ENCODE measurements at places on chromosomes 3 and 15. TPM values are rescaled to one million over a fixed set of nuclear protein-coding genes. Genes with fewer than 3 reads are reported as not detected.

- no peak for DNase-seq
These were observed 46.4 kb downstream of the LRIG1 start for GRCh38 chr3:66454464-66454859.

- DNase-seq = no peak
These were observed 321.3 kb upstream of the GOLIM4 start for GRCh38 chr3:168417016-168417415.

DNA sequence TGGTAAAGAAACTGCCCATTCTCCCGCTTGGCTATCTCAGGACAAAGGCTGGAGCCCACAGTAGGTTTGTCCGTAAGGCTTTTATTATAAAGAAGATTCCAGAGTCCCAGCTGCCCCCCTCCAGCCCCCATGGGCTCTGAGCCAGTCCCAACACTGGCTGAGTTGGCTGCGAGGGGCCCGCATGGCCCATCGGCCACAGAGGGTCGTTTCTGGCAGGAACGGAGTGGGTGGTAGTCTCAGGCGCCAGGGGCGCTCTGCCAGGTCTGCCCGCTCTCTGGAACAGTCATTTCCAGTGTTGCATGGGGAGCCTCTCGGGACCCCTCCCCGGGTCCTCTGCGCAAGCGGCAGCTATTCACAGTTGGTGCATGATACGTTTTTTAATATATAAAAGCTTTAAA lies 12.2 kb downstream of the H1-8 start:
- no peak for DNase-seq

DNA sequence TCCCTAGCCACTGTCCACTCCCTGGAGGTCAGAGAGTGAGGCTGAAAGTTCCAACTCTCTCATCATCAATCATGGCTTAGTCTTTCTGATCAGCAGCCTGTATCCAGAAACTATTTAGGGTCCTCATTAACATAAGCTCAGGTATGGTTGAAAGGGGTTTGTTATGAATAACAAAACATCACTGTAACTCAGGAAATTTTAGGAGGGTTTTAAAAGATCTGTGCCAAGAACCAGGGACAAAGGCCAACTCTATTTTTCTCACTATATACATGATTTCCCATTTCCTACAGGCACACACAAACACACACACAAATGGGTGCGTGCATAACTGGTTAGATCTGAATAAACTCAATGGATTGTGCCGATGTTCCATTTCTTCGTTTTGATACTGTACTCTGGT lies 23.6 kb downstream of the STOML1 start:
- no peak for DNase-seq

DNA sequence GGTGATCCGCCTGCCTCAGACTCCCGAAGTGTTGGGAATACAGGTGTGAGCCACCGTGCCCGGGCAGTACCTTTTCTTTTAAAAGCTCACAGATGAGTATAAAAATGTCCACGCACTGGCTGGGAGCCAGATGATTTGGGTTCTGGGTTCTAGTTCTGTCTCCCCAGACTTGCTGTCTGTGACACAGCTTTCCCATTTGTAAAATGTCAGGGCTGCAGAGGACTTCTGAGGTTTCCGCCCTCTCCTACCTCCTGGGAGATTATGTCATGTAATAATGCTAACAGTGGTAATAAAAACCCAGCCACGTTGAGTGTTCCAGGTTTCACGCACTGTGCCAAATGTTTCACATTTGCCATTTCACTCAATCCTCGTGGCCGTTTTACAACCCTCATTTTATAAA lies 1.3 kb upstream of the PPP4R2 start:
- DNase-seq = no peak

- DNase-seq = no peak
These were observed 48.9 kb upstream of the ATP10A start for GRCh38 chr15:25912035-25912434.

DNA sequence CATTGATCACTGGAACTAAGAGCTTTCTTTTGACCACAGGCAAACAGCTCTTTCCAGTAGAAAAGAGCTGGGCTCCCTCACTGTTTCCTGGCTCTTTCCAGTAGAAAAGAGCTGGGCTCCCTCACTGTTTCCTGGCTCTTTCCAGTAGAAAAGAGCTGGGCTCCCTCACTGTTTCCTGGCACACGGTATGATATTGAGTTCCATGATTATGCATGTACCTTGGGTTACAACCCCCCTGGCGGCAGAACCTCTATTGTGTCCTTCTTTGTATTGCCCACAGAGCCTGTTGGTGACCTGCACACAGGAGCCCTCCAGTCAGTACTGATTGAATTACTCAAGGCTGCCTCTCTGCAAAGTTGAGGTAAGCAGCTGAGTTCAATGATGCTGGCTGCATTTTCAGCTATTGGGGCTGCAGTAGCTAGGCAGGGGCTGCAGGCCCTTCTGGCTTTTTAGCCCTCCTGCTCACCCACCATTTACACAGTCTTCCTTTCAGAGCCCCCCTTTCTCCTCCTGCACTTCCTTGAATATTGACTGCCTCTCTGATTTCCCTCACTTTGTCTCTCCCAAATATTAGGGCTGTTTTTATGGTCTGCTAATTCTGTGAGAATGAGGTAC lies 10.2 kb downstream of the ACKR2 start:
- DNase-seq = peak; percentile 48

- peak; percentile 82 for DNase-seq
These were observed 20.3 kb upstream of the ABTB1 start for GRCh38 chr3:127652246-127652995.

GRCh38 chr15:101613130-101614000 lies 38.8 kb downstream of the TM2D3 start:
- DNase-seq = no peak

DNA sequence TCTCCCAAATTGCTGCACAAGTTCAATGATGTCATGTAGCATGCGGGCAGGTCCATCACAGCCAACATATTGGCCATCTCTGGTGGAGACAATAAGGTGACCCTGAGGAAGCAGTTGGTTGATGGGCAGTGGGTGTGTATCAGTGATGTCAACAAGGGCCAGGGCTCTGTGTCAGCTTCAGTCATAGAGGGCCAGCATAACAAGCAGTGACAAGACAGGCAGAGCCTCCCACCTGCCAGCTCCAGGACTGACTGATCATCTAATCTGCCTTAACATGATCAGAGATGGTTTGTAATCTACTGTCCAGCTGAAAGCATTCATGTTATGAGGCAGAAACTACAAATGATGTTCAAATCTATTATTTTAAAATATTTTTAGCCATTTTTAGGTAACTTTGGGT lies 62.3 kb downstream of the GLB1 start:
- DNase-seq = no peak

GRCh38 chr15:60235951-60236710 lies 161.7 kb downstream of the ANXA2 start:
- no peak for DNase-seq

DNA sequence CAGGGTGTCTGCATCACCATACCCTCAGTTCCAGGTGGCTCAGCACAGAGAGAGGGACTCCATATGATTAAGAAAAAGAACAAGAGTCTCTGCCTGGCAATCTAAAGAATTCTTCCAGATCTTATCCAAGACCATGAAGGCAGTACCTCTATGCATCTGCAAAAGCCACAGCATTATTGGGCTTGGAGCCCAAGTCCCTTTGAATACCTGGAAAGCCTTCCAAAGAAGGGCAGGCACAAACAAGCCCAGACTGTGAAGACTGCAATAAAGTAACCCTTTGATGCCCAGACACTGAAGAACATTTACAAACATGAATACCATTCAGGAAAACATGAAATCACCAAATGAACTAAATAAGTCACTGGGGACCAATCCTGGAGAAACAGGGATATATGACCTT lies 60.9 kb upstream of the DIPK2A start:
- no peak for DNase-seq

DNA sequence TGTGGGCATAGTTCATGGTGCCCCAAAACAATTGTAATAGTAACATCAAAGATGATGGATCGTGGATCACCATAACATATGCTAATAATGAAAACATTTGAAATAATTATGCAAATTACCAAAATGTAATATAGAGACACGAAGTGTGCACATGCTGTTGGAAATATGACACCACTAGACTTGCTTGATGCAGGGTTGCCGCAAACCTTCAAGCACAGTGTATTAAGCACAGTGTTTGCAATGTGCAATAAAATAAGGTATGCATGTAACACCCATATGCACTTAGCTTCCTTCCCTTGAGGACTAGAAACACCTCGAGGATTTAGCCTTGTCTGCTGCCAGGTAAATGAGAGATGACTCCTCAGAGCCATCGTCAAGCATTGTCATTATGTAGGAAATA lies 10.9 kb upstream of the GJD2 start:
- no peak for DNase-seq

- DNase-seq = no peak
These were observed 55.0 kb upstream of the HRH1 start for GRCh38 chr3:11099306-11099705.

GRCh38 chr15:67142767-67143100 lies 77.3 kb downstream of the SMAD3 start:
- no peak for DNase-seq

- peak; percentile 1 for DNase-seq
These were observed 48.7 kb upstream of the WDR72 start for GRCh38 chr15:53808058-53808706.

GRCh38 chr3:146747051-146747450 lies 141.9 kb upstream of the PLSCR5 start:
- no peak for DNase-seq

DNA sequence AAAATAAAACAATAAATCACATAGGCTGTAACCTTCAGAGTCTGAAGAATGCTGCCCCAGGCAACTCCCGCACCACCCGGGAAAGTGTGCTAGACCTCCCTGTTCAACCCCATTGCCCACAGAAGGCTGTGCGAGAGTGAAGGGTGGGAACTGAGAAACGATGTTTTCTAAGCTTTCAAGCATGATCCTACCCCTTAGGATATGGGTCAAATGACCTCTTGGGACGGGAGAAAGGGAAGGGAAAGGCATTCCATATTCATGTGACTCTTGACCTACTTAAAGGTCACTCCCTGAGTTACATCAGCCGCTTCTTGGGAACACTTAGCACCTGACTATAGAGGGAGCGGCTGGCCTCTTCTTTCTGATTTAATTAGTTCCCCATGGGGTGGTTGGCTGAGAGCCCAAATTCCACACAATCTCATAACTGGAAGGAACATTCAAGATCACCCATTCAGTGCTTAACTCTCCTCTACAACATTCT lies 114.7 kb upstream of the SLC24A5 start:
- DNase-seq = no peak

GRCh38 chr3:176948151-176948550 lies 249.1 kb downstream of the TBL1XR1 start:
- no peak for DNase-seq

GRCh38 chr3:134427400-134428111 lies 53.3 kb upstream of the AMOTL2 start:
- no peak for DNase-seq

DNA sequence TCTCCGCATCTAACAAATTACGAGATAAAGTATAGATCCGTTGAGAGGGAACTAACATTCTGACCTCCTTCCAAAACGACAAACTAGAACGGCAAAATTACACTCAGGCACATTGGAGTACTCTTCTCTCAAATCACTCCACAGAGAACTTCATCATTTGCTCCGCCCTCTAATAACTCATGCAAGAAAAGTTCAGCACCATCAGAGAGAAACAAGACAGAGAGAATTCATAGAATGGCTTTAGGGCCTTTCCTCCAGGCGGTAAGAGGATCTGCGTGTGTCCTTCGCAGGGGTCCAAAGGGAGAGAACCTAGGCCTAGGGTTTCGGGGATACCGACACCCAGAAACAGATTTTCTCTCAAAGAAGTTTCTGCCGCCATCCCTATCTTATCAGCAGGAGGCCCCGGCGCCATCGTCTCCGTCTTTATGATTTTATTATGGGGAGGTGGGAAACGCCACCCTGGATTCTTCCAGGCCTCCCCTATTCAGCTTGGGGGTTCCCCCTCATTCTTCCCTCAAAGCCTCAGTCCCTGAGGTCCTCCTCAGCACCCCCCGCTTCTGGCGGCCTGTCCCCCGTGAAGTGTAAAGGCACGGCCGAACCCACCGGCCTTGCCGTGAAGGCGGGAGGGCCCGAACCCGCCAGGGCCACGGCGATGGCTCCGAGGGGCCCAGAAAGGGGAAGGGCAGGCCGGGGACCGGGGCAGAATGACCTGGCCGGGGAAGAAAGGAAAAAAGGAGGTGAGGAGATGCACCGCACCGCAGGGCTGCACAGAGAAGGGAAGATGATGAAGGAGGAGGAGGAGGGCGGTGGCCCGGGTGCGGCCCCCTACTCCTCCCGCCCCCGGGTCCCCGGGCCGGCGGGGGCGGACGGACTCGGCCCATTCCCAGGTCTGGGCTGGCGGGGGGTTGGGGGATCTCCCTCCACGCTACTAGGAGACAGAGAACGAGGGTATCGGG lies 768 bp downstream of the UBXN7 start:
- peak; percentile 32 for DNase-seq

DNA sequence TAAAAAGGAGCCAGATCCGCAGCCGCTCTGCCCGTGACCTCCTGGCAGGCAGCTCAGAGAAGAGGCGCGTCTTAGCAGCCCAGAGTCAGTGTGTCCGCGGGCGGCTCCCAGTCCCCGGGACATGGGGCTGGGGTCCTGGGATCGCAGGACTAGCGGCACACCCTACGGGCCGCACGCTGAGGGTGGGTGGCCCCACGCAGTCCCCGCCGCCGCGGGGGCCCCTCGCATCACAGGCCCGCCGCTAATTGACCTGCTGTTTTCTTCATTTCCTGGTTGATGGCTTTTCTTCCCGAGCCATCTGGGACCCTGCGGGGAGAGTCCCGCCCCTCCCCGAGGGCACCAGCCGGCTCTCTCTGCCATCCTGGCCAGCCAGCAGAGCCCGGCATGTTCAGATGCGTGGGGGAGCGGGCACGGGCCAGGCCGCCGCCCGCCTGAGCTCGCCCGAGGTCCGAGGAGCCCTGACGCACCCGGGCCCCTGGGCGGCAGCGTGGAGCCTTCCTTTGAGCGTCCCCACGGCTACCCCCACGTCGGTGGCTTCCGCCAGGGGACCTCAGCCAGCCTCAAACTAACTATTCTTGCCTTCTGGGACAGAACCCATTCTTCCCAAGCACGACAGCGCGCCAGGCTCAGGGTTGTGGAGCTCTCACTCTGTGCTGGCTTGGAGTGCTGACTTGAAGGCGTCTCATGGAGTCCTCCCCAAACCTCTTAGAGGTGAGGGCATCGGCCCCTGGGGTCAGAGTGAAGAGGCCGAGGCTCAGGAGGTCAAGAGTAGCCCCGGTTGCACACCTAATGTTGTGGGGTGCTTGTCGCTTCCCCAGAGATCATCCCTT lies 34.6 kb upstream of the CACNA2D3 start:
- peak; percentile 27 for DNase-seq

DNA sequence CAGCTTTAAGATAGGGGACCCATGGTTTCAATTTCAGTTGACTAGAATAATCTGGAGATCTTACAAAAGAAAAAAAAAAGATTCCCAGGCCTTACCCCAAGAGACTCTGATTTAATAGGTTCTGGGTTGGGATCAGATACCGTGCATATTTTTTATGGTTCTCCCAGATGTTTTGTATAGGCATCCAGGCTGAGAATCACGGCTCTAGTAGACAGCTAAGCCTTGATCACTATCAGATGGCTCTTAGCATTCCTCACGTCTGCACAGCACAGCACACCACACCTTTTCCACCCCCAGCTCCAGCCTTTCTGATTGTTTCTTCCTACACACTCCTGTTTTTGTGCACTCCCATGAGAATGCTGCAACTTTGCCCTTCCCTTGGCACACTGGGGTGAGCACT lies 40.8 kb downstream of the TMEM45A start:
- DNase-seq = no peak

- no peak for DNase-seq
These were observed 25.8 kb downstream of the GRIP2 start for GRCh38 chr3:14514323-14514720.

Gene EOMES
- not detected for total RNA-seq

Gene SEMA3G
- total RNA-seq = 3.4 TPM

Gene A4GNT
- not detected for total RNA-seq

Gene FEZF2
- total RNA-seq = 9.1 TPM

Gene ADAMTS17
- total RNA-seq = 1.5 TPM
